ENCODE measurements at places on chromosomes 16 and 17.

GRCh38 chr17:13128676-13129075, 110.8 kb upstream of the ELAC2 start:
- DNase-seq, result no peak

GRCh38 chr16:152141-153128, at the start of gene HBZ:
Gene HBZ (plus strand): TSS chr16:152644. CDS start chr16:152910, 266 bp downstream.
- no peak for DNase-seq

GRCh38 chr16:4385789-4386450, 14.3 kb downstream of the VASN start:
- no peak for DNase-seq

- DNase-seq, result no peak
Measured at GRCh38 chr16:2473446-2473926, 1.4 kb upstream of the TBC1D24 start.

- no peak for DNase-seq
Measured at GRCh38 chr17:42782166-42783061, 2.0 kb downstream of the WNK4 start.

GRCh38 chr16:7584561-7584960, 251.9 kb downstream of the RBFOX1 start:
- DNase-seq, result peak; percentile 13

DNA sequence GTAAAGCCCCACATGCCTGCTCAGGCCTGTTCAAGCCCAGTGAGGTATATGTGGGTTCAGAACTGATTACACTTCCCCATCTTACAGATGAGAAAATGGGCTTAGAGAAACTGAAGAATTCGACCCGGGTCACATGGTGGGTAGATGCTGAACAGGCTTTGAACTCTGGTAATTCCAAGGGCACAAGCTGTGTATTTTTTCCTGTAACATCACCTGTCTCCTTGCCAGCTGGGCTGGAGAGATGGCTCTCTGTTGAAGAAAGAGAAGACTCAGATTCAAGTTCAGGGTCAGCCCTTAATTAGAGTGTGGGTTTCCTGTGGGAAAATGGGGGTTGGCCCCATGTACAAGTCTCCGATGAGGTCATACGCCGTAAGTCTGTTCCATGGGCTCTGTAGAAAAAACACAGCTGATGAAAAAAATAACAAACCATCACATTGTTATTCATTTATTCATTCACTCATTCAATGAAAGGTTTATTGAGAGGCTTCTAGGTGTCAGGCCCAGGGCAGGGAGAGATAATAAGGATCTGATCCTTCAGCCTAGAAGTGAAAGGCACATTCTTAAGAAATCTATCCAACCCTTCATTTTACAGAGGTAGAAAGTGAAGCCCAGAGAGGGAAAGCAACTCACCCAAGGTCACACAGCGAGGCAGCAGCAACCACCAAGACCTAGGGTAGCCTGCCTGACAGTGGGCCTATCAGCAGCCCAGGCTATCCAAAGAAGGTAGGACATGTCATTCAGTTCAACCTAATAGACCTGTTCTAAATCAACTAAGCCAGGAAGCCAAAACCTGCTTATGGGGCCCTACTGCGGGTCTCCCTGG, 482.8 kb downstream of the SOX9 start:
- no peak for DNase-seq

DNA sequence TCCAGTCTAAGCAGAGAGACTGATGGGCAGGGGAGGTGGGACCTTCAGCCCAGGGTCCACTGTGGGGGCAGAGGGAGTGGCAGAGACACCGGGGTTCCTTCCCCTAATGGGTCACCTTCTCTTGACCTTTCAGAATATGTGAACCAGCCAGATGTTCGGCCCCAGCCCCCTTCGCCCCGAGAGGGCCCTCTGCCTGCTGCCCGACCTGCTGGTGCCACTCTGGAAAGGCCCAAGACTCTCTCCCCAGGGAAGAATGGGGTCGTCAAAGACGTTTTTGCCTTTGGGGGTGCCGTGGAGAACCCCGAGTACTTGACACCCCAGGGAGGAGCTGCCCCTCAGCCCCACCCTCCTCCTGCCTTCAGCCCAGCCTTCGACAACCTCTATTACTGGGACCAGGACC, 2.8 kb downstream of the MIEN1 start:
- no peak for DNase-seq

DNA sequence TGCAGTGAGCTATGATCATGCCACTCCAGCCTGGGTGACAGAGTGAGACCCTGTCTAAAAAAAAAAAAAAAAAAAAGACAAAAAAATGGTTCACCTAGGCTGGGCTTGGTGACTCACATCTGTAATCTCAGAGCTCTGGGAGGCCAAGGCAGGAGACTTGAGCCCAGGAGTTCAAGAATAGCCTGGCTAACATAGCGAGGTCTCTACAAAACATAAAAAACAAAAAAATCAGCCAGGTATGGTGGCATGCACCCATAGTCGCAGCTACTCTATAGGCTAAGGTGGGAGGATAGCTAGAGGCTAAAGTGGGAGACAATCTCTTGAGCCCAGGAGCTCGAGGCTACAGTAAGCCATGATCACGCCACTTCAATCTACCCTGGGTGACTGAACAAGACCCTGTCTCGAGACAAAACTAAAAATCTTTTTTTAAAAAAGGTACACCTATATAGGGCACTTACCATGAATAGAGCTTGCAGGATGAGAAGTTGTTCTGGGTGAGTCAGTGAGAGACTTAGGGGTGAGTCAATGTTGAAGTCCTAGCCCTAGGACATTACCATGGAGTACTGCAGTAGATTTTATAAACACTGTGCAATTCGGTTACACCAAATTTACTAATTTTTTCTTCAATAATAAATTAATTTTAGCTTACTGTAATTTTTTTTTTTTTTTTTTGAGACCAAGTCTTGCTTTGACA, 19.0 kb downstream of the USP32 start:
- DNase-seq, result no peak

GRCh38 chr17:65707780-65708179, 146.3 kb upstream of the AXIN2 start:
- DNase-seq, result no peak

DNA sequence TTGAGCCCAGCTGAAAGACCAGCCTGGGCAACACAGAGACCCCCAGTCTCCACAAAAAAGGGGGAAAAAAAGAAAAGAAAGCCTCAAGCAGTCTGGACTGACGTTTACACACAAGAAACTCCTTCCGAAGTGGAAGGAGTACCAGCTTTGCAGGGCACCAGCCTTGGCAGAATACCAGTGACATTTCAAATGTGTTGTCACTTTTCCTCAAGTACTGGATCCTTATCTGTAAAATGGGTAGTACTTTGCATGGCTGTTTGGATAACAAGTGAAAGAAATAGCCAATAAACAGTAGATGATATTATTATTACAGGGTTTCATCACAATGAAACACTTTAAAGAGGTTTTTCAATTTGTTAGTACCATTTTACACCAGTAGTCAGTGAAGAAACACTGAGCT, 14.2 kb downstream of the YWHAE start:
- DNase-seq, result no peak

DNA sequence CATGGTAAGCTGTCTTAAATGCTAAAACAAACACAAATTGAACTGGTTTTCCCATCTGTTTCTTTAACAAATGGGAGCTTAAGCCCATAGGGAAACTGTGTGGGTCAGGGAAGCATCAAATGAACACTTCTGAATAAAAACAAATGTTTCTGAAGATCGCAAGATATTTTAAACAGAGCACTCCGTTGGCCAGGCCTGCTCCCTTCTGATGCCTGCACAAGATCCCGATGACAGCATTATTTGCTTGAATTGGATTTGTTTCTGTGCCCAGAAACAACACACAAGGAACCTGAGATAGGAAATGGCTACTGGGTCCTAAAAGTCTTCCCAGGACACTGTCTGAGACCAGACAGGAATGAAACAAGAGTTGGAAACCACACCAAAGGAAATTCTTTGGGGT, 425.8 kb upstream of the ZFHX3 start:
- DNase-seq, result no peak

GRCh38 chr17:27259356-27259755, 34.6 kb upstream of the WSB1 start:
- DNase-seq, result no peak

DNA sequence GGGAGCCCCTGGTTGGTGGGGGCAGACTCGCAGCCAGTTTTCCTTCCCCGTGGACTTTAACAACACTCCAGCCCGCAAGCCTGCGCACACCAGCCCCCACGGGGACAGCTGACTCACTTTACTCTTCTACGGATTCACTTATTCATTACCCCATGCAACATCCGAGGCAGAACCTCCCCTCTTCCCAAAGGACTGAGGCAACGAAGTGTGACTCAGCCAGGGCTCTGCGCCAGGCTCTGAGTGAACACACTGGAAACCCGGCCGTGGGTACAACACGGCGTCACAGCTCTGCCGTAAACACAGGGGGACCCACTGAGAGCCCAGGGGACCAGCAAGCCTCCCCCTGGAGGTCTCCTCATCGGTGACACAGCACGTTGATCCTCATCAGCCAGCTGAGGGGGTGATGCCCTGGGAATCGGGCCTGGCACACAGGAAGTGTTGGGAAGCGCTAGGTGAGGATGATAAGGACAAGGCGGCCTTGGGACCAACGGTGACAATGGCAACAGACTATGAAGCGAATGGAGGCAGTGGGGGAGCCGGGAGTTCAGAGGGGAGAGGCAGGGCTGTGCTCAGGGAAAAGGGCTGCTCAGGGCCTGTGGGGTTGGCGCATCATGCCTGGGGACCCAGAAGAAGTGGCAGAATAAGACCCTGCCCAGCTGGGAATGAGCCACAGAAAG, 14.6 kb downstream of the COTL1 start:
- DNase-seq, result no peak

GRCh38 chr16:77963185-77964044, 58.9 kb upstream of the CLEC3A start:
- no peak for DNase-seq

- no peak for DNase-seq
Measured at GRCh38 chr17:7806587-7806986, 27.4 kb upstream of the KDM6B start.

DNA sequence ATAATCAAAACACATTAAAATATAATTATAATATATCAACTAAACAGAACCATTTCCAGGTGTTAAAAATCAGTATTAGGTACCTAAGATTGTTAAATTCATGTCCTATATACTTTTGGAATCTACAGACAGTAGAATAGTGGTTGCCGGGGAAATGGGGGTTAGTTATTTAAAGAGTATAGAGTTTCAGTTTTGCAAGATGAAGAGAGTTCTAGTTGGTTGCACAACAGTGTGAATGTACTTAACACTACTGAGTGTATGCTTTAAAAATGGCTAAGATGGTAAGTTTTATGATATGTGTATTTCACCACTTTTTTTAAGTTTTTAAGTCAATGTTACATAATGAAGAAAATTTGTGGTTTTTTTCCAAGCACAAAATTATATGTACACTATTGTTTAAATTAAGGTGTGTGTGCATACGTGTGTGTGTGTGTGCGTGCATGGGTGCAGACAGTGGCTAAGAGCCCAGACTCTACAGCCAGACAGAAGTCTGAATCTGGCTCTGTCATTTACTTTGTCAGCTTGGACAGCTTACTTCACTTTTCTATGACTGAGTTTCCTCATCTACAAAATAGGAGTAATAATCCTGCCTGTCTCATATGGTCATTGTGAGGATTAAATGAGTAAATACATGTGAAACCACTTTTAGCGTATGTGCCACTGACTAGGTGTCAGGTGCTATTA, 25.3 kb upstream of the PHAF1 start:
- DNase-seq, result no peak

DNA sequence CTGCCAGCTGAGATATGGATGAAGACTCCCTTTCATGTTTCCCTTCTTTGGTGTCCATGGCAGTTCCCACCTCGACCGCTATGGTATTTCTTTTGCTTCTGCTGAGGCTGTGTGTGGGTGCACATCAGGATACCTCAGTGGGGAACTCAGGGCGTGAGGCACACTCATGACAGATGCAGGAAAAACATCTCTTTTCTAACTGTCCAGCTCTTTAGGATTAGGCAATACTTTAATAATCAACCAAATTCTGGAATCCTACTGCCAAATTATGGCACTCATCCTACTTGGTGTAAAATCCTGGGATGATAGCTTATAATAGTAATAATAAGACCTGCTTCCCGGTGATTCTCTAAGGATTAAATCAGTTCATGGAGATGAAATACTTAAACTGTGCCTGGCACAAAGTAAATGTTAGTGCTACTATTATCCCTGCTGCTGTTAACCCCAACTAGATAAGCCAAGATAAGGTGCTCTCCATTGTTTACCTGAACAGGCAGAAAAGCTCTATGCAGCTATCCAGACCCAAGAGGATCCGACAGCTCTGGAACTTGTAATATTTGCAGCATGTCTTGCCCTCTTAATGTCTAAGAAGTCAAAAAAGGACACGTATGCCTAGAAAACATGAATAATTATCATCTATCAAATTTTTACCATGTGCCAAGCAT, 543.3 kb downstream of the WWOX start:
- no peak for DNase-seq

GRCh38 chr16:3590736-3591435, 13.7 kb upstream of the NLRC3 start:
- no peak for DNase-seq

DNA sequence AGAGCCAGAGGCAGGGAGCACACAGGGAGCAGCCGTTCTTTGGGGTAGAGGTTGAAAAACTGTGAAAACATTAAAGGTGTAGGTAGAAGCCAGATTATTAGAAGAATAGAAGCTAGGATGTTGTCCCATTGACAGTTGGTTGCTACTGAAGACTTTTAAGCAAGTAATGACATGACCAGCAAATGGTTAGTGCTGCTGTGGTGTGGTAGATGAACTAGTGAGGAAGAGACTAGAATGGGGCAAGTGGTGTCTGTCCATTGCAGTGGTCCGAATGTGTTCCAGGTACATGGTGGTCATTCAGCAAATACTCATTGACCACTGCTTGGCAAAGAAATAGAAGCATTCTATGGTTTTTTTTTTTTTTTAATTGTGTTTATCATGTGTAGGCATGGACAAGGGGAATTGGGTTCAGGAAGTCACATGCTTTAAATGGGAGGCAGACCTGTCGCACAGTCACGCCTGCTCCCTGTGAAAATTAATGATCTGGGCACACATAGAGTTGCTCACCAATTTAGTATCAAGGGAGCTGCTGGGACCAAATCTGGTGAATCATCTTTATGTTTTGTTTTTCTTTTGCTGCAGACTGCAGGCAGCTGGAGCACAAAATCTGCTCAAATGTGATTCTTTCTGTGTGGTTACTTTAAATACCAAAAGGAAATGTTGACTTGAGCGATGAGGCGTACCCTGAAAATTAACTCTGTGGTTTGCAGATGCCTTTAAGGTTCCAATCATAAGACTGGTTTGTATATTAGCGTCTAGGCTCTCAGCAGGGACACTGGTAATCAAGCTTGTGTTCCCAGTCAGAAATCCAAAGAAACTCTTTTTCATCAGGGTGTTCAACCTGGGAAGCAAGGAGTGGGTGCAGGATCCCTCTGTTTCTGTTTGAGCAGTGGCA, 30.7 kb downstream of the YPEL2 start:
- DNase-seq, result no peak

- no peak for DNase-seq
Measured at GRCh38 chr16:88010968-88011483, 59.8 kb downstream of the BANP start.

GRCh38 chr16:68022278-68022727, 729 bp downstream of the DDX28 start:
- no peak for DNase-seq
